NCI-H226 (cell line): ENCODE measurements at places on chromosomes 1 and 21.

DNA sequence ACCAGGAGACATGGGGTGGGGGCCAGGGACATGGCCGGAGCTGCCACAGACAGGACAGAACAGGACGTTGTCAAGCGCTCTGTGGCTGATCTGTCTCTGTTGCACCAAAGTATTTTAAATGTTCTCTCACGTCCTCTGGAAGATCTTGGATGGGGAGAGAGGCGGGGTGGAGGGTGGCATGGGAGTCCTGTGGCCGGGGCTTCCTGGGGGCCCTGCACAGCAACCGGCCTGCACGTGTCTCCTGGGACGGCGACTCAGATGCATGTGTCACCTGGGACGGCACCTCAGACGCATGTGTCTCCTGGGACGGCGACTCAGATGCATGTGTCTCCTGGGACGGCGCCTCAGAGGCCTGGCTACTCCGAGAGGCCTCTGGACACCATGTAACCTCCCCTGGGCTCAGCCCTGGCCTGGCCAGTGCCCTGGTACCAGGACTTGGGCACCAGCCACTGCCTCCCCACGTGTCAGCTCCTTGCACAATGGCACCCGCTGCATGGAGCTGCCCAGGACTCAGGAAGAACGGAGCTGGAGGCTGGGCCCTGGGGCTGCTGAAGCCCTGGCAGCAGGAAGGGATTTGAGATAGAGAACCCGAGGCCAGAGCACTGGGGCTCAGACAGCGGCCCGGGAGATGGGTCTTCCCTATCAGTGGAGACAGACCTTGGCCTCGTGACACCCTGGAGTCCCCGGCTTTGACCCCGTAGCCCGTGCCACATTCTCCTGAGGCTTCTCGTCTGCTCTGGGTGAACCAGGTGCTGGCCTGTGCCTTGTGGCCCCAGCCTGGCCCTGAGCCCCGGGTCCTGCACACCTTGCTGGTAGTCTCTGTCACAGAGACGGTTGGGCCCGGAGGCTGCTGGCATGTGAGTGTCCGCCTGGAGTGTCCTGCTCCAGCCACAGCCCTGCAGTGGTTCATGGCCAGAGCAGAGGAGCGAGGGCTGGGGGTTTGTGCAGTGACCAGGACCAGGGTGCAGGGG is 14.7 kb upstream of the SLC19A1 start:
- no peak for DNase-seq

DNA sequence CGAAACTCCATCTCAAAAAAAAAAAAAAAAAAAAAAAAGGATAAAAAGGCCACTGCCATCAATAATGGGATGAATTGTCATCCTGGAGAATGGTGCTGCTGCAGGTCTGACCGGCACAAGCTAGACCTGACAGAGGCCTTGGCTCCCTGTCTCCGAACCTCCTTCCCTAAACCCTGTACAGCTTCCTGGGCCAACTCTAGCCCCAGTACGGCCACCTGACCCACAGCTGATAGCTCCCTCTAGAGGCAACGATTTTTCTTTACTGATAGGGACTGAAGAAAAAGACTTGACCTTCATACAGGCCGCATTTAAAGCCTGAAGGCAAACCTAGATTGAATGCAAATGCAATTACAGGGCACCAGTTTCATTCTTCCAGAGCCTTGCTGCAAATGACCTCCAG is 30.7 kb downstream of the NOL9 start:
- peak; percentile 49 for DNase-seq

DNA sequence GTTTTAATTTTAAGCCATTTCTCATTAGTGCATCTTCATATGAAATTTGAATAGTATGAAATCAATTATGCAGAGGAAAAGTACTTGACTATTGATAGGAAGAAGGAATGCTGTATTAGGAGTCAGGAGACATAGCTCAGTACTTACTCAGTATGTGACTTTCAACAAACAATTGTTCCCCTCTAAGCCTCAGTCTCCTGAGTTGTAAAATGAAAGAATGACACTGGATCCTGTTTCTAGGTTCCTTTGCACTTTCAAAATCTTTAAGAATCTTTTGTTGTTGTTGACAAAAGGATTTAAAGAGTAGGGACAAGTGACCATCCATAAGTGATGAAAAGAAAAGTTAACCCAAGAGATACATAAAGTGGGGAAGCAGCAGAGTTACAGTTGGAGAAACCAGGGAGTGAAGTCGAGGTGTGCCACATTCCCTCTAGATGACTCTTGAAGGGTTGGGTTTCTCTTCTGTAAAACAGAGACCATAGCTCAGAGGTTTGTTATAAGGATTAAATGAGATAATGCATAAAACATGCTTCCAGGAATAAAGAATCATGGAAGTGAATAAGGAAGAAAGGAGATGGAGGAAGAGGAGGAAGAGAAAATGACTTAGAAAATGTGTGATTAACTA is 105.7 kb upstream of the KCNJ15 start:
- DNase-seq: no peak

- peak; percentile 72 for DNase-seq
Measured at GRCh38 chr1:205270764-205271163, 43.0 kb downstream of the TMCC2 start.

GRCh38 chr1:118042501-118042900 is 113.0 kb downstream of the WDR3 start:
- DNase-seq: no peak

GRCh38 chr1:185789501-185790193 is 55.5 kb downstream of the HMCN1 start:
- peak; percentile 2 for DNase-seq

- DNase-seq: no peak
Measured at GRCh38 chr1:231964241-231964640, 337.7 kb downstream of the DISC1 start.

- no peak for DNase-seq
Measured at GRCh38 chr1:5238351-5239130, 584.1 kb downstream of the AJAP1 start.
